ENCODE measurements at places on chromosomes 16 and 17.

DNA sequence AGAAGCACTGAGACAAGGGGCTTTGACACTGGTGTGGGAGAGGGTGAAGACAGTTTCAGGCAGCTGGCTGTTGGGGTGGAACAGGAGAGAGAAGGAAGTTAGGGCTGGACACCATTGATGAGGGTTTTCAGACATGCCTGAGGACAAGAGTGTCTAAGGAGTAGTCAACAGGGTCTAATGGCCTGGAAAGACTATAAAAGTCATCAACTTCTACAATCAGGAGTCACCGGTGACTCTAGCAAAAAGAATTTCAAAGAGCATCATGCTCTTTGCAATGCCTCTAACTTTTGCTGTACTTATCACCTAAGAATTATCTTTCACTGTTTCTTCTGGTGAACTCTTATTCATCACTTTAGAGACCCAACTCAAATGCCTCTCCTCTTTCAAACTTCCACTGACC, 213.9 kb downstream of the C16orf78 start:
- no peak for DNase-seq

- no peak for DNase-seq
Measured at GRCh38 chr16:8892101-8892575, 10.0 kb downstream of the LITAFD start.

GRCh38 chr16:75482434-75483205, 12.6 kb downstream of the CHST6 start:
- DNase-seq: no peak

GRCh38 chr16:86496929-86497461, 13.3 kb upstream of the FOXF1 start:
- DNase-seq: no peak

DNA sequence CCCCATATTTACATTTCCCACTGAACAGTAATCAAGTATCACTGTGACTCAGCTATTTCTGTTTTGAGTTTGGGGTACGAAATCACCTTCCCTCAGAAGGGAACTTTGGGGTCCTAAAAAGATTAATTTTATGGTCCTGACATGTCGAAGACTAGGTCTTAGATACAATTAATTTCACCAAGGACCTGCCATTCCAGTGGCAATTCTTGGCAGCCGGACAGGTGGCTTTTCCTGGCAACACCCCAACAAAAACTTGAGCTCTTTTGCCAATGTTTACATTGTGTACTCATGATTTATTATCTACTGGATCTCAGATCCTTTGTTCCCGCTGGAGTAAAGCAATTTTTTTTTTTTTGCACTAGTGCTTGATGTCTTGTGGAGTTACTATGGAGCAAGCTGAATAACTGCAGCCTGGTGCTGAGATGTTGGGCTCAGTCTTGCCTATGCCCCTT, 14.4 kb downstream of the SLFN5 start:
- no peak for DNase-seq

GRCh38 chr16:85104821-85105391, 7.4 kb downstream of the CIBAR2 start:
- peak; percentile 39 for DNase-seq

Data from Jurkat, Clone E6-1 (cell line).